ENCODE measurements at places on chromosomes 2 and 18.

DNA sequence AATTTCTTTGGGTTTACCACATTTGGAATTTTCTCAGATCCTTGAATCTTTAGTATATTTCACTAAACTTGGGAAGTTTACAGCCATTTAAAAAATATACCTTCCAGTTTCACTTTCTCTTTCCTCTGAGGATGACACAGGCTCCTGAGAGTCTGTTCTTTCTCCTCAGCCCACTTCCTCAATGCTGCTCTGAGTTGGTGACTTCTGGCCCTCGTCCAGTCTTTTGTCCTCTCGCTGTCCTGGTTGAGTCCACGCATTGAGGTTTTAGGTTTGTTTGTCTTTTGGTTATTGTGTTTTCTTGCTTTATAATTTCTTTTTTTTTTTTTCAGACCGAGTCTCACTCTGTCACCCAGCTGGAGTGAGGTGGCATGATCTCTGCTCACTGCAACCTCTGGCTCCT lies 40.7 kb upstream of the GALR1 start:
- DNase-seq: peak; percentile 18

DNA sequence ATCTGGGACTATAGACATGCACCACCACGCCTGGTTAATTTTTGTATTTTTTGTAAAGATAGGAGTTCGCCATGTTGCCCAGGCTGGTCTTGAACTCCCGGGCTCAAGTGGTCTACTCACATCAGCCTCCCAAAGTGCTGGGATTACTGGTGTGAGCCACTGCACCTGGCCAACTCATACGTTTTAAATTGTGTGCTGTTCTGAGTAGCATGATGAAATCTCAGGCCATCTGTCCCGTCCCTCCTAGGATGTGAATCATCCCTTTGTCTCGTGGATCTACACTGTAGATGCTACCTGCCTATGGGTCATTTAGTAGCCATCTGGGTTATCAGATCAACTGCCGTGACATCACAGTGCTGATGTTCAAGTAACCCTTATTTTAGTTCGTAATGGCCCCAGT lies 38.5 kb upstream of the RMP24 start:
- no peak for DNase-seq

DNA sequence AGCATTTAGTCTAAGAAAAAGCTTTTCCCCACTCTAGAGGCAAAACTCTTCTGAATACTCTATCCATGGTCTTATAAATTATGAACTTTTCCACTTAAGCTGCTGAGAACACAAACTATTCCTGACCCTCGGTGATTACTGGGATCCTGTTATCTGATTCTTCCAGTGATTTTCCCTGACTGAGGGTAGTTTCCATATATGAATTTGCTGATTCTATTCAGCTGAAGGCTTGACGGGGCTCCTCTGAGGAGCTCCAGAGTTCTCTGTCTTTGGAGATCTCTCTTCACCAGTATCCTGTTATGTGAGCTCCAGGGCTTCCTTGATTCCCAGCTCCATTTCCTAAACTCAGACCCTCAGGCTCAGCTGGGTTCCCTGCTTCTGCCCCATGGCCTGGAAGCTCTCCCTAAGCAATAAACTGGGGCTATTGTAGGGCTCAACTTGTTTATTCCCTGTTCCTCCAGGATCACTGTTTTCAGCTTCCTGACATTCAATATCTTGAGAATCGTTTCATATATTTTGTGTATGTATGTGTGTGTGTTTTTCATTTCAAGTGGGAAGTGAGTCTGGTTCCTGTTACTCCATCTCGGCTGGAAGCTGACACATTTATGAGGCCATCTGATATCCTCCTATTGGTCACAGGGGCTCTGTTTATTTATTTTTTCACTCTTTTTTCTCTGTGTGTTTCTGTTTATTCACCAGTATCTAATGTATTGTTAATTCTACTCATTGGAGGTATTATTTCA lies 78.2 kb downstream of the ARHGAP28 start:
- DNase-seq: peak; percentile 40

GRCh38 chr18:75491361-75491760 lies 63.9 kb upstream of the SMIM21 start:
- no peak for DNase-seq

DNA sequence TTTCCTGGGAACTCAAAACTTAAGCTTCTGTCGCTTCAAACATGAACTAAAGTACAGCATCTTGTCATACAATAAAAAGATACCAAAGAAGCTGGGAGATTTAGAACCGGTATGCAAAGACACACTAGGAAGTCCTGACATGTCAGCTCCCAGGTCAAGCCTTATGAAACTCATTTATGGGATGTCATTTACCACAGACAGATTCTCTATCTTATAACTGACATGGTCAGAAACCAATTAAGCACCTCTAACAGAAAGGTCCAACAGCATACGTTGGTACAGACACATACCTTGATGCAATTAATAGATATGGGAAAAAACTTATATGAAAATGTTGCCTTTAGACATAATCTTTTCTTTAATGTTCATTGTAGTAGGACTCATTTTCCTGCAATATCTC lies 169.0 kb downstream of the SRBD1 start:
- no peak for DNase-seq

GRCh38 chr18:13808294-13809042 lies 15.5 kb upstream of the MC5R start:
- no peak for DNase-seq

GRCh38 chr2:233241803-233242202 lies 9.7 kb upstream of the ATG16L1 start:
- DNase-seq: no peak

DNA sequence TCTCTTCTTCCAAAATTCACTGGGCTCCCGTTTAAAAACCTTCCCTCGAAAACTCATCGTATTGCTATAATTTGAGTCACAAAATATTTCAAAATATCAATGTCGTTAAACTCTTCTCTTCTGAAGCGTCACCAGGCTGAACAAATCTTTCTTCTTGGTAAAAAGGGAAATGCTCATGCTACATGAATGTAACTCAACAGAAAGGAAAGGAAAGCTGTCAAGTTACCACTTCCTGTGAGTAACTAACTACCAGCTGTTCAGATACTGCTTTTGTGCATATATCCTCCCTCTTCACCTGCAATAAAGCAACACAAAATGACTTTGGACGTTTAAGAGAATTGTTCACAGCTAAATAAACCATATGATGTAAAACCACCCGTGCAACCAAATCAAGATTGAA lies 95.4 kb downstream of the DOCK10 start:
- peak; percentile 83 for DNase-seq
